ENCODE measurements at places on chromosomes 13 and 19.

DNA sequence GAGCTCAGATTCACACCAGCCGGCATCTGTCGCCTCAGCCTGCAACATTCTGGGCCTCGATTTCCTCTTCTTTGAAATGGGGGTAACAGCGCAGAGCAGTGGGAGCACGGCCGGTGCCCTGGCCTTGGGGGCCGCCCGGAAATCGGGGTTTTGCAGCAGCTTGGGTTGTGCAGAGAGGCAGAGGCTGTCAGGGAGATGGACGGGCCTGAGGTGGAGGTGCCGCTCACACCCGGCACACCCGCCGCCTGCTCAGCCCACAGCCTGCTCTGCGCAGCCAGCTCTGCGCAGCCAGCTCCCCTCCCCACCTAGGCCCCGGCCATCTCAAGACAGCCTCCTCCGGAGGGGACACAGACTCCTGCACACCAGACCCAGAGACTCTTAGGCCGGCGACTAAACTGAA, 10.6 kb downstream of the KLF2 start:
- DNase-seq: no peak

GRCh38 chr13:40624383-40624782, 42.1 kb downstream of the FOXO1 start:
- DNase-seq: no peak

DNA sequence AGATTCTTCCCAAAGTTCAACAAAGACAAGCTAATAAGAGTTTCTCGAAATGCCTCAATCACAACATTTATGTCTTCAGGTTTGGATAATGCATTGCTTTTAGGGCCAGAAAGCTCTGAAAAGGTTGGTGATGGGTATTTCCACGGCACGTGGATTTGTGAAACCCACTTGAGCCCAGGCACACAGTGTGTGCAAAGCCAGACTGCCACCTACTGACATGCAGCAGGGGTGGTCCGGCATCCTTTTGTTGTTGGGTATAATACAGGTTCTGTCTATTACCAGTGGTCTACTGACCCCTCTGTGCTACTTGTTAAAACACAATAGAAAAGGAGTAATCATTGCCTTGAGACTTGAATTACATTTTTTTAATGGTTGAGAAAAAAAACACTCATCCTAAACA, 225.6 kb downstream of the RAP2A start:
- DNase-seq: peak; percentile 30

DNA sequence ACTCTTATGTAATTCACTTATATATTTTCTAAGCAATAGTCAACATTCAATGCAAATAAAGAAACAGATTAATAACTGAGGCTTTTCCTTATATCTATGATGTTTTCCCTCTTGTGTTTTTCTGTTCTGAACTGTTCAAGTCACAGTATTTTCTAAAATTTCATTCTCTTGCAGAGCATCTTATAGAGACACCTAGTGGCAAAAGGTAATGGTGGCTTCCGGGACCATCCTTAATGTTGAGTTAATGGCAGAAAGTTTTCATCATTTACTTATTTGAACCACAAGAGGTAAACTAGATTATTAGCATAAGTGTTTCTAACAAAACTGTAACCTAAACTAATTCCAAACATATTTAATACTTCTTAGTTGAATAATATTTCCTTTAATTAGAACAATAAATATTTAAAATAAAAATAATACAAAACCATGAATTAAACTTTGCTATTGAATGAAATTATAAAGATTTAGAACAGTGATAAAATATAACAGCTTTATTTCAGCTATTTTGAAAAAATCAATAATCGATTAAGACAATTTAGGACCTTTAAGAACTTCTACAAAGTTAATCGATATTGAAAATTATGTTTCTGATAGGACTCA, 1.7 kb upstream of the SLITRK5 start:
- DNase-seq: no peak

DNA sequence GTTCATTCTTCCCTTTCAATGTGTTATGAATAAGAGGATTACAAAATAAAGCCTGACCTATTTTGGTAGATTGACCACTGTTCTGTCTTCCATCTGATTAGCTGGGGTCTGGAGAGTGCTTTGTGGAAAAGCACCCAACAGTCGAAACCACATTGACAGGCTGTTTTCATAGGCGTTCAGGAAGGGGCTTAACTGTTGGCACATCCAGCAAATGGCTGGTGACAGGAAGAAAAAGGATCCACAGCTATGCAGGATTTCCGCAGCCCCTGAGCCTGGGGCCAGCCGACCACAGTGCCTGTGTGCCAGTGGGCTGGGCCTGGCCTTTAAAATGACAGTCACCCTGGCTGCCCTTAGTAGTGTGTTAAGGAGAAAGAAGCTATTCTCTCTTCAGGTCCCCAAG, 113.3 kb downstream of the SIPA1L3 start:
- DNase-seq: no peak

DNA sequence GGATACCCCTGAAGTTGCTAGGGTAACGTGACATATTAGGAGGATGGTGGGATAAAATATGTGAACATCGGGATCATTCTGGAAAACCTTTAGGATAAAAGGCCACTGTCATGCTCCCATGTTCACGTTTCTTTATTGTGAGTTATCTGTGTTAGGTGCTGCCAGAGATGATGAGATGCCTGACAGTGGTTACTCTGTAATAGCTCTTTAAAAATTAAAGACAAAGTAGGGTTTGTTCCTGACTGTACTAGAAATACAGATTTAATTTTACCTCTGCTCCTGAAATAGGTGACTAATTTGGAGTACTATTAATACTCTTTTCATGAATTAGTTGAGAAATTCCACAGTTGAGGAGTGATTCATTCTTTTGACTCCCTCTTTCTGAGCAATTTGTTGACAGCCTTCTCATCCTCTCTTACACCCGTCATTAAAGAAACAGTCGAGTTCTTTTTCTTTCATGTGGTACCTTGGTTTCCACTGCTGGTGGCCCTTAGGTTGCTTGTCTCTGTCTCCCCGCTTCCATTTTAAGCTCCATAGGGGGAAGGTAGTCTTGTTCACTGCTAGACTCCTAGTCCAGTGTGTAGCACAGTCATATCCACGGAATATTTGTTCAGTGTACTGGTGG, 28.4 kb downstream of the SAE1 start:
- DNase-seq: peak; percentile 20

DNA sequence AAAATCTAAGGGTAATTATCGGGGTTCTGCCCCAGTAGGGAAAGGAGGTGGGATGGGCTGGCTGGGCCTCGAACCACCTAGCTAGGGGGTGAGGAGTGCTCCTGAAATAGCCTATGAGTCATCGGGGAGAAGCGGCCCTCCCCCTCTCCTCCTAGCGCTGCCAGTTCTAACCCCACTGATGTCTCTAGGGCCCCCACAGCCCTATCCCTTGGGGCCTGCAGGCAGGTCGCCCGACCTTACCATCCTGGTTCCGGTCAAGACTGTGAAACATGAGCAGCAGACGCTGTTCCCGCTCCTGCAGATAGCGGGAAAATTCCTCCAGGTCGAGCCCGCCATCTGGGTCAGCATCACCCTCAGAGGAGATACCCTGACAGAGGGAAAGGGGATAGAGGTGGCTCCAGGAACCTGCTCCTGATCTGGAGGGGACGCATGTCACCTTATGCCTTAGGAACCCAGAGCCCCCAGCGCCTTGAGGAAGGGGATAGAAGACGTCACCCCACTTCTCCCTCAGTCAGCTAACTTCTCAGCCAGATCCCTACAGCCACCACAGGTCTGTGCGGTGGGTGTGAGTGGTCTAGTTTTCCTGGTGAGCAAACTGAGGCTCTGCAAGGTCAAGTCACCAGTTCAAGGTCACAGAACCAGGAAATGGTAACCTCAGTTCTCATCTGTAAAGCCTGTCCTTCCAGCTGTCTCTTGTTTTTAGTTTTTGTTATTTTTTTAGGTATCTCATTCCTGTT, 1.5 kb downstream of the SLC25A23 start:
- no peak for DNase-seq

- no peak for DNase-seq
Observed at GRCh38 chr19:33434069-33434885, 60.8 kb downstream of the CEBPG start.

GRCh38 chr13:33531484-33531883, 245.9 kb upstream of the STARD13 start:
- DNase-seq: no peak

GRCh38 chr19:4198467-4199126, 16.1 kb downstream of the ANKRD24 start:
- DNase-seq: no peak

- no peak for DNase-seq
Observed at GRCh38 chr19:55080121-55080967, 4.7 kb downstream of the EPS8L1 start.

DNA sequence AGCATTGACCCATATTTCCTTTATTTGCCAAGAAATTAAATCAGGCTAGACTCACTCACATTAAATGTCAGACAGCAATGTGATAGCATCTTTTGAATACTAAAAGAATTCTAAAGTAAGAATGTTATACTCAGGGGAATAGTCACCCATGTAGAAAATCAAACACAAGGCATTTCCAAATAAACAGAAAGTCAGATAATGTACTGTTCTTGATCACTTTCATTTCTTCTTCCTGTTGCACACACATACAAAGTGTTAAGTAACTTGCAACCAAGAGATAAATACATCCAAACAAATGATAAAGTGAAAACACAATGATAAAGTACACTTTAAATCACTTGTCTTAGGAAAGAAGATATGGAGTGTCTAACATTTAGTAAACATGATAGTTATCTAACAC, 1366.6 kb upstream of the MIR17HG start:
- no peak for DNase-seq

DNA sequence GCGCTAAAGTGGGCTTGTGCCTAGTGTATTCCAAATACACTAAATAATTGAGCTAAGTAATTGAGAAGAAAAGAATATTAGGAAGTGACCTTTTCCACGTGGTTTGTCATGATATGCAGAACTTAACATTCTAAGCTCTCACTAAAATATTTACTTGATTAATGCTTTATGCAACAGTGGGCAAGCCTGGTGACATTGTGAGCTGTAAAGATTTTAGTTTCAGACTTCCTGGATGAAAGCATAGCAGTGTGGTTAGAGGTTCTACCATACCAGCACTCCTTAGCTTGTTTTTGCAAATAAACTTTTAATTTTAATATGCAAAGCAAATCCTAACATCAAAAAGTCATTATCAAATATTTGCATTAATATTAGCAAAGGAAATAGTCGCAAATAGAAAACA, 1065.1 kb upstream of the SPRY2 start:
- no peak for DNase-seq

- no peak for DNase-seq
Observed at GRCh38 chr19:55175117-55175867, 4.8 kb downstream of the SYT5 start.

- peak; percentile 8 for DNase-seq
Observed at GRCh38 chr13:23928985-23929384, 31.7 kb upstream of the C1QTNF9B start.

DNA sequence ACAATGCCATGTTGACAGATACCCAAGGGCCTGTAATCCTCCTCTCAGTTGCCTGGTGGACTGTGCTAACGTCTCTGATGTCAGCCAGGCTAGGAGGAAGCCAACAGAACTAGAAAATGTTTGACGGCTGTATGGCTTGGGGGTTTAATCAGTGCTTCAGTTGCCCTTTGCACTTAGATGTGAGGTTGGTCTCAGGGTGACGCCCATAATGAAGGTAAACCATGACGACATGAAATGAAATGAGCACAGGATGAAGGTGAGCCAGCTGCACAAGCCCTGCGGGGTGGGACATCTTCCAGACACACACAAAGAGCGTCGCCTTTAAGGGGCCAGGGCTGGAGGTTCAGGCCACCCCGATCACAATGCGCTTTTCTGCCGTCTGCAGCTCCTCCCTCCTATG, 127.2 kb downstream of the CRYL1 start:
- DNase-seq: no peak

DNA sequence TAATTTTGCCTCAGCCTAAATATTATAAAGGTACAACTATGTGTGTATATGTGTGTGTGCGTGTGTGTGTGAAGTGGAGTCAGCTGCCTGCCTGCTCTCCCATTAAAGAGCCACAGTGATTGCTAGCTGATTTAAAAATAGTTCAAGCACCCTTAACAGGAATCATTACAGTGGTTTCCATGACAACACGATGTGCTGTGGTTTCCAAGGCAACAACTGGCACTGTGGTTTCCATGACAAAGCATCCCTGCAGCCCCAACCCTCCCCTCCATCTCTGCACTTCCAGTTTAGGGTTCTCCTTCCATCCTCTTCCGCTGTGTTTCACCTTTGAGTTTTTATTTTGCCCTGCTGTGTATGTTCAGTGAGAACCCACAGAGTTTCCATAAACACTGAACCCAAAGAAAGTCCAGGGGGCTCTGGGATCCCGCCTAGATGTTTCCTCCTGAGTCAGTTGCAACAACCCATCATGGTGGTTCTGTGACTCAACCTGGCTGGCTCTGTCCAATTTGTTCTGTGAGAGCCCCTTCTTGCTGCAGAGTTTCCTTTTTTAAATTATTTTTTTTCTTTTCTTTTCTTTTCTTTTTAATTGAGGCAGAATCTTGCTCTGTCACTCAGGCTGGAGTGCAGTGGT, 7.1 kb upstream of the PNMA8A start:
- no peak for DNase-seq

- DNase-seq: no peak
Observed at GRCh38 chr13:99507054-99507453, 5.8 kb downstream of the TM9SF2 start.

DNA sequence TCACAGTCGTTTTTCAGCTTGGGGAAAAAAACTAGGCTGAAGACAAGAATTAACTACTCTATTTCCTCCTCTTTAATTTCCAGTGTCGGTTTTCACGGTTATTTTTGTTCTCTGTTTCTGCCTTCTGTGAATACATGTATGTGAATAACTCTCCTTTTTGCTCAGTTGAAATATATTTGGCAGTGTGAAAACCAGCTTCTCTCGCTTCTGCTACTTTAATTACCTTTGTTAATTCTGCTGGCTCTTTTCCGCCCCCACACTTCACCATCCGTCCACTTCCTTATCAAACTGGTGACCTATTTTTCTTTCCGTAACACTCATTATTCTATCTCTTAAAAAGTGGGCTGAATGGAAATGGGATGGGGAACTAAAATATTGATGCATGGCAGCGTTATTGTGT, 126.4 kb downstream of the POU4F1 start:
- no peak for DNase-seq

Measured in pulmonary artery endothelial cell (primary cell).